ENCODE measurements at places on chromosomes 3 and 15.

- no peak for DNase-seq
These were observed 49.9 kb downstream of the CACNA1D start for GRCh38 chr3:53544357-53544756.

GRCh38 chr15:36877796-36878683 is 222.3 kb downstream of the MEIS2 start:
- no peak for DNase-seq

DNA sequence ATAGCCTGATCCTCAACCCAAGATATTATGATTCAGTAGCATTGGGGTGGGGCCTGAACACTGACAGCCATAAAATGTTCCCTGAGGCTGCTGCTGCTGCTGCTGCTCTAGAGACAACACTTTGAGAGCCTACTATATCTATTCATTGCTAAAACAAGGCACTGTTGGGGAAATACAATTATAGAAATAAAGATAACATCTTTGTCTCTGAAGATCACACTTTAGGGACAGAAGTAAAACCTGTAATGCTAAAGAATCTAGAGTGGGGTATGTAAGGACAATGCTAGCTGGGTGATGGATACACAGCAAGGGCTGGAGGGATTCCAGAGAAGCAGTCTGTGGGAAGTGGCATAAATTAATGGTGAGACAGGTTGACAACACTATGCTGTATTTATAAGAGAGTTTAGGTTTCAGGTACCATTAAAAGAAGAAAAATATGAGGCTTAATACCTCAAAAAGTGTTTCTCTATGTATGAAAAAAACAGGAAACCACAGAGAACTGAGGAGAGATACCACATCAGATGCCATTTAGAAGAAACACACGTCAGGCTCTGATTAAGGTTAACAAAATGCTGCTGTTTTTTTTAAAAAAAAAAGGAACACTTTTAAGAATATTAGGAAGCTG is 115.9 kb downstream of the CBLB start:
- no peak for DNase-seq

DNA sequence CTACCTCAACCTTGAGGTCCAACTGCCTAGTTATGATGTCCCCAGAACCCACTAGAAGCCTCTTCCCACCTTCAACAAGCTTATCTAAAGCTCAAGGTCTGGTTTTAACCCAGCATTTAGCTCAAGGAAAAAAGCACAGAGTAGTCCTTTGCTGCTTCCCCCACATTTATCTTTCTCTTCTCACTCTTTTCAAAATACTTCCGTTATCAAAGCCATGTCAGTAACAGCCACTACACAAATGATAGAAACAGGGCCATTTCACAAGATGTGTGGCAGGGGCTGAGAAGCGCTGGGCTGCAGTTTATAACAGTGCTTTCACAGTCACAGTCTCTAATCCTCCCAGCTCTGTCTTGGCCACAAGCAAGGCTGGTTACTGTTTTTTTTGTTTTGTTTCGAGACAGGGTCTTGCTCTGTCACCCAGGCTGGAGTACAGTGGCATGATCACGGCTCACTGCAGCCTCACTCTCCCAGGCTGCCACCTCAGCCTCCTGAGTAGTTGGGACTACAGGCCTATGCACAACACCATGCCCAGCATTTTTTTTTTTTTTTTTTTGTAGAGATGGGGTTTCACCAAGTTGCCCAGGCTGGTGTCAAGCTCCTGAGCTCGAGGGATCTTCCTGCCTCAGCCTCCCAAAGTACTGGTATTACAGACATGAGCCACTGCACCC is 218.8 kb downstream of the OSBPL10 start:
- no peak for DNase-seq

GRCh38 chr3:31092748-31093589 is 198.5 kb upstream of the GADL1 start:
- DNase-seq = no peak

GRCh38 chr3:165103616-165104015 is 25.3 kb upstream of the SI start:
- no peak for DNase-seq

- DNase-seq = no peak
These were observed 28.6 kb upstream of the CLSTN2 start for GRCh38 chr3:139906418-139906817.

- no peak for DNase-seq
These were observed 10.7 kb upstream of the TRAK1 start for GRCh38 chr3:42080453-42080872.

Measured in activated naive CD4-positive, alpha-beta T cell treated with anti-CD3 and anti-CD28 coated beads, Interleukin-2, amount 50 U/mL, for 72 hours (primary cell).